NCI-H1436 treated with DMSO at 0.1 percent for 48 hours (cell line): ENCODE measurements at places on chromosomes 1 and 21.

GRCh38 chr1:95035536-95035935 is 37.2 kb downstream of the ALG14 start:
- no peak for DNase-seq

DNA sequence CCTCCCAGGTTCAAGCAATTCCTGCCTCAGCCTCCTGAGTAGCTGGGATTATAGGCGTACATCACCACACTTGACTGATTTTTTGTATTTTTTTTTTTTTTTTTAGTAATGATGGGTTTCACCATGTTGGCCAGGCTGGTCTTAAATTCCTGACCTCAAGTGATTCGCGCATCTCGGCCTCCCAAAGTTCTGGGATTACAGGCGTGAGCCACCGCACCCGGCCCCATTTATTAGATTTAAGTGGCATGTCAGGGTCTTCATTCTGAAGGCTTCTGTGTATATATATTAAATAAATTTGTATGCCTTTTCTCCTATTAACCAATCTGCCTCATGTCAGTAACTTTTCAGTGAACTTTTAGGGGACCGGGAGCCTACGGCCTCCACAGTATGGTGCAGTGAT is 6.0 kb upstream of the CLIC4 start:
- no peak for DNase-seq

DNA sequence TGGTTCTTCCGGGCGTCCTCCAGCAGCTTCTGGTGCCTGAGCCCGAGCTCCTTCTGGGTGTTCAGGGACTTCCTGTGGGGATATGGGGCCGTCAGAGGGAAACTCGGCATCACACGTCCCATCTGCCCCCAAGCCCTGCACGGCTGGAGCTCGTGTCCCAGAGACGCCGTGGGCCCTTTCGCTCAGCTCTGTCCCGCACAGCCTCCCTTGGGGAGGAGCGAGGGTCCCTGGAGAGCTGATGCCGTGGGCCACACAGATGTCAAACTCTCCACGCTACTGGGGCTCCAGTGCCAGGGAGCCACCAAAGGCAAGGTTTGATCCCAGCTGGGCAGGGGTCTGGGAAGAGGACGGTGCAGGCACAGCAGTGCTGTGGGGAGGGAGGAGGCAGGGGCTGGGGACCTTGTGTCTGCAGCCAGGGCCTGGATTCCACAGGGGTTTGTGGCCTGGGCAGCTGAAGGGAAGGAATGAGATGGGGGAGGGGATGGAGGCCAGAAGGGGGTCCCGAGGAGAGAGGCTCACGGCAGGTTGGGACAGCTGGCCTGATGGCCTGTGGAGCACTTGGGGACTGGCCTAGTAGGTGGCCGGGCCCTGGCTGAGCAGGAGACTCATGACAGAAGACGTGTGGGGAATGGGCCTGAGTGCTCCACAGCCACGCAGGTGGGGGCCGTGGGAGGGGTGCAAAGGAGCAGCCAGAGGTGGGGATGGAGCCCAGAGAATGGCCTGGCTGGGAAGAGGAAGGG is 30.4 kb downstream of the CFAP74 start:
- no peak for DNase-seq

GRCh38 chr1:108121358-108122143 is 78.6 kb downstream of the SLC25A24 start:
- no peak for DNase-seq

DNA sequence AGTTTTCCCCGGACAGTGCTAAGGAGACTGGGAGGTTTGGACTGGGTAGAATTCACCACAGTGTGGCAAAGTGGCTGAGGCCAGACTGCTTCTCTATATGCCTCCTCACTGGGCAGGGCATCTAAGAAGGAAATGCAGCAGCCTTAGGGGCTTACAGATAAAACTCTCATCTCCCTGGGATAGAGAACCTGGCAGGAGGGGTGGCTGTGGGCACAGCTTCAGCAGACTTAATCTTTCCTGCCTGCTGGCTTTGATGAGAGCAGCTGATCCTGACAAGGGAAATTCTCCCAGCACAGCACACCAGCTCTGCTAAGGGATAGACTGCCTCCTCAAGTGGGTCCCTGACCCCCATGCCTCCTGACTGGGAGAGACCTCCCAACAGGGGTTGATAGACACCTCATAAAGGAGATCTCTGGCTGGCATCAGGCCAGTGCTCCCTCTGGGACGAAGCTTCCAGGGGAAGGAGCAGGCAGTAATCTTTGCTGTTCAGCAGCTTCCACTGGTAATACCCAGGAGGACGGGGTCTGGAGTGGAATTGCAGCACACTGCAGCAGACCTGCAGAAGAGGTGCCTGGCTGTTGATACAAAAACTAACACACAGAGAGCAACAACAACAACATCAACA is 25.2 kb downstream of the KIFAP3 start:
- no peak for DNase-seq

GRCh38 chr1:90834886-90835660 is 118.0 kb upstream of the BARHL2 start:
- DNase-seq: peak; percentile 54

DNA sequence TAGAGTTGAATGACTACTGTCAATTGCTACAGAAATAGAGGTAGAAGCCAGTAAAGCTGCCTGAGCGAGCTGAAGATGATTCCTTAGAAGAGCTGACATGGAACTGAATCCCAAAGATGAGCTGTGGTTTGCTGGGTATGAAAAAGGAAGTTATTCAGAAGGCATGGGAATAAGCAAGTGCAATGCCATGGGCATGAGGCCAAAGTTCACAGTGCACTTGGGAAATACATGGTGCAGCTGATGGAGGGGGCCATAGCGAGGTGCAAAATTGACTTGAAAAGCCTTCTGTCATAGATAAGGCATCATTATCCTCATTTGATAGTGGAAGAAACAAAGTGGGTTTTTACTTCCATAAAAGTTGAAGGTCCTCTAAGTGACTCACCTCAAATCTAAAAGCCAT is 88.6 kb downstream of the NEK7 start:
- DNase-seq: no peak

GRCh38 chr1:27858949-27859576 is 13.3 kb upstream of the THEMIS2 start:
- DNase-seq: no peak

DNA sequence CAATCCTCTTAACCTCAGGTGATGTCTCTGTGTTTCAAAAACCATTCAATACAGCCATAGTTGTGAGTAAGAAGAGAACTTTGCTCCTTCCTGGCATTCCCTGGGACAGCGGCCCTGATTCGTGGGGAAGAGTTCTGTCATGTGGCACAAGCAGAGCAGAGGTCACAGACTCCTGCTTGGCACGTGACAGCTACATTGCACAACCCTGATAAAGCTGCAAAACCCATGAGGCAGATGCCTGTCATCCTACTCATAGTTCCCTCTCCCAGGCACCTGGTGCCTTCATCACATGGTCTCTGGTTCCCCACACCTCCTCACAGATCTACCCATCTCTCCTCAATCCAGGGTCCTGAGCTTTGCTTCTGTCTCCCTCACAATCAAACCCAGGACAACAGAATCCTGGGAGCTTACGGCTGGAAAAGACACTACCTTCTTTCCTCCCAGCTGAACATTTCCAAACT is 70.8 kb downstream of the PLPP3 start:
- DNase-seq: no peak

DNA sequence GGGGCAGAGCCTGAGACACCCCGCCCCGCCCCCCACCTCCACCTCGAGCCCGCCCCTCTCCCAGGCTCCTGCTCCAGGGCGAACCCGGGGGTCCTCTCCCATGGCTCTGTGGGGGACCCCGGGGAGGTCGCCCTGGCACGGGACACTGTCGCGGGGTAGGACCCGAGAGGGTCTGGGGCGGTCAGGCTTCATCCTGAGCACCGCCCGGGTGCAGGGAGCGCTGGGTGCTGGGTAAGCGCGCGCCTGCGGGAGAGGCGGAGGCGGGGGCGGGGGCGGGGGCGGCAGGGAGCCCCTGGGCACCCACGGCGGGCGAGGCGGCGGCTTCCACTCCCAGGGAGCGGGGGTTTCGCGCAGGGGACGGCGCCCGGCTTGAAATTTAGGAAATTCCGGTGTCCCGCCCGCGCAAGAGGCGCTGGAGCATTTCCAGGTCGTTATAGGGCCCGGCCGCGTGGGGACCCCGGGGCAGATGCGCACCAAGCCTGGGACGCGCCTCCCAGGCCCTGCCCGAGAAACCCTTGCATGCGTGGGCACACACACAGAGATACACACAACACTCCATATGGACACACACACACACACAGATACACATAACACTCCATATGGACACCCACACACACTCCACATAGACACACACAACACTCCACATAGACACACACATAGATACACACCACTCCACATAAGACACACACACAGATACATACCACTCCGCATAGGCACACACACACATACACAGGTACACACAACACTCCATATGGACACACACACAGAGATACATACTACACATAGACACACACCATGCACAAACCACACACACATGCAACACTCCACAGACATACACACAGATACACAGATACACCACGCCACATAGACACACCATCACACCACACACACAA is 48.7 kb upstream of the SLC19A1 start:
- no peak for DNase-seq

DNA sequence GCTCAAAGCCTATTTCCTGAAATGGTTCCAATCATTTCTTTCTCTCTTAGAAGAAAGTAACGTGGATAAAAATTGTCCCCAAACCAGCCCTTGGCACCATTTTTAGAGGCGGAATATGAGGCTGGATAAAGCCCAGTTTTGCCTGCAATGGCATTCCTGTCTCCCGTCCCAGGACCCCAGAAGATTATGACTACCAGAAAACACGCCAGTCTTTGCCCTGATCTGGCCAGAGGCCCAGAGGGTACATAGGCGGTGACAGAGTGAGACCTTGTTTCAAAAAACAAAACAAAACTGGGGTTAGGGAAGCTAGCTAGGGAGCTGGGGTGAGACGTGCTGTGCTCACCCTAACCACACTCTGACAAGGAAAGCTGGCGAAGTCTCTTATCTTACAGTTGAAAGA is at the start of gene AADACL4:
Gene AADACL4, plus strand, starts transcription at position 301 of the 400 bp plus-strand sequence. CDS start 462 bp downstream, outside the sequence.
- DNase-seq: no peak

GRCh38 chr1:71414179-71414578 is 333.3 kb upstream of the ZRANB2 start:
- peak; percentile 74 for DNase-seq

DNA sequence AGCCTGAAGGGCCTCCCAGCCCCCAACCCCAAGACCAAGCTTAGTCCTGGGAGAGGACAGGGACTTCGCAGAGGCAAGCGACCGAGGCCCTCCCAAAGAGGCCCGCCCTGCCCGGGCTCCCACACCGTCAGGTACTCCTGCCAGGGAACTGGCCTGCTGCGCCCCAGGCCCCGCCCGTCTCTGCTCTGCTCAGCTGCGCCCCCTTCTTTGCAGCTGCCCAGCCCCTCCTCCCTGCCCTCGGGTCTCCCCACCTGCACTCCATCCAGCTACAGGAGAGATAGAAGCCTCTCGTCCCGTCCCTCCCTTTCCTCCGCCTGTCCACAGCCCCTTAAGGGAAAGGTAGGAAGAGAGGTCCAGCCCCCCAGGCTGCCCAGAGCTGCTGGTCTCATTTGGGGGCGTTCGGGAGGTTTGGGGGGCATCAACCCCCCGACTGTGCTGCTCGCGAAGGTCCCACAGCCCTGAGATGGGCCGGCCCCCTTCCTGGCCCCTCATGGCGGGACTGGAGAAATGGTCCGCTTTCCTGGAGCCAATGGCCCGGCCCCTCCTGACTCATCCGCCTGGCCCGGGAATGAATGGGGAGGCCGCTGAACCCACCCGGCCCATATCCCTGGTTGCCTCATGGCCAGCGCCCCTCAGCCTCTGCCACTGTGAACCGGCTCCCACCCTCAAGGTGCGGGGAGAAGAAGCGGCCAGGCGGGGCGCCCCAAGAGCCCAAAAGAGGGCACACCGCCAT is 21.9 kb upstream of the ARF1 start:
- DNase-seq: no peak

- no peak for DNase-seq
Measured at GRCh38 chr1:21939650-21940374, 2.7 kb upstream of the HSPG2 start.

DNA sequence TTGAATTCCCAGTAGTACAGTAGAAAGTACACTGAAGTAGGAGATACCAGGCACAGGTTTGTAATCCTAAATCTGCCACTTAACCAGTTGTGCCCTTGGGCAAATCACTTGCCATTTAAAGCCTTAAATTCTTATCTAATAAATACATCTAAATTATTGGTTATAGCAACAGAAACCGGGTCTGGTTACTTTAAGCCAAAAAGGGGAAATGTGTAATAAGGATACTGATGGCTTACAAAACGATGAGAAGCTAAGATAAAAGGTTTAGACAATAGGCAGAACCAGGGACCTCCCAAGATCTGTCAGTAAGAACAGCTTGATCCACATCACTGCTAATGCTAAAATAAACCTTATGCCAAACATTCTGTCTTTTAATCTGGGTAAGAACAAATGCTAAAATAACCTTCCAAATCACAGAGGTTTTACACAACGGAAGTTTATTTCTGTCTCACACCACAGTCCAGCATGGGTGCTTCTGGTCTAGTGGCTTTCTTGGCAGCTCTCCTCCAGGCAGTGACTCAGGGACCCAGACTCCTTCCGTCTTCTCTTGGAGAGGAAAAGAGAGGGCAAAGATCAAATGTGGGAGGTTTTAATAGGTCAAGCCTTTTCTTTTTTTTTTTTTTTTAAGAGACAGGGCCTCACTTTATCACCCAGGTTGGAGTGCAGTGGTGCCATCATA is 16.5 kb upstream of the ZMYM1 start:
- no peak for DNase-seq

GRCh38 chr1:21869620-21870121 is 57.6 kb downstream of the LDLRAD2 start:
- no peak for DNase-seq

- no peak for DNase-seq
Measured at GRCh38 chr1:183806675-183807074, 1.8 kb downstream of the RGL1 start.

GRCh38 chr1:183945428-183946319 is 91.9 kb downstream of the COLGALT2 start:
- no peak for DNase-seq

DNA sequence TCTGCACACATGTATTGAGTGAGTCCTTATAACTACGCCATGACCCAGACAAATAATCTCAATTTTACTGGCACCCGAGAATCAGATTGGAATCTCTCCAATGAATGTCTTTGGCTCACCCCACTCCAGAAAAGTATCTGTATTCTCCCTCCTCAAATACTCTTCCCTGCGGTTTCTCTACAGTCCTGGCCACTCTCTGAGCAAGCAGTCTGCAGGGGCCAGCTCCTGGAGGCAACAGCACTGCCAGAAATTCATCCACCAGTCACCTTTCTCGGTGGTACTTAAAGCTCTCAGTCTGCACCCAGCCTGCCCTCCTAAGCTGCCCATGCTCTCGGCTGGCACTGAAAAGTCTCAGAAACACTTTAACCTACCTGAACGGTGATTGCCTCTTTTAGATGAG is 16.1 kb upstream of the LYST start:
- no peak for DNase-seq

- peak; percentile 38 for DNase-seq
Measured at GRCh38 chr1:185170291-185170848, 13.4 kb downstream of the SWT1 start.
